CD4-positive, alpha-beta T cell (primary cell): ENCODE measurements at places on chromosomes 7 and 10.

- DNase-seq = peak; percentile 19
These were observed 102.0 kb upstream of the FAM20C start for GRCh38 chr7:90111-91063.

GRCh38 chr10:17847585-17848296 is 38.6 kb downstream of the MRC1 start:
- no peak for DNase-seq

GRCh38 chr10:125344573-125345171 is 184.3 kb upstream of the CTBP2 start:
- DNase-seq = no peak

- no peak for DNase-seq
These were observed 20.6 kb upstream of the CELF2 start for GRCh38 chr10:10996966-10997620.

- no peak for DNase-seq
These were observed 59.7 kb downstream of the MET start for GRCh38 chr7:116731445-116732335.
